ENCODE measurements at places on chromosomes 4 and X.

GRCh38 chr4:52877694-52878093 lies 15.6 kb downstream of the RASL11B start:
- DNase-seq, result no peak

DNA sequence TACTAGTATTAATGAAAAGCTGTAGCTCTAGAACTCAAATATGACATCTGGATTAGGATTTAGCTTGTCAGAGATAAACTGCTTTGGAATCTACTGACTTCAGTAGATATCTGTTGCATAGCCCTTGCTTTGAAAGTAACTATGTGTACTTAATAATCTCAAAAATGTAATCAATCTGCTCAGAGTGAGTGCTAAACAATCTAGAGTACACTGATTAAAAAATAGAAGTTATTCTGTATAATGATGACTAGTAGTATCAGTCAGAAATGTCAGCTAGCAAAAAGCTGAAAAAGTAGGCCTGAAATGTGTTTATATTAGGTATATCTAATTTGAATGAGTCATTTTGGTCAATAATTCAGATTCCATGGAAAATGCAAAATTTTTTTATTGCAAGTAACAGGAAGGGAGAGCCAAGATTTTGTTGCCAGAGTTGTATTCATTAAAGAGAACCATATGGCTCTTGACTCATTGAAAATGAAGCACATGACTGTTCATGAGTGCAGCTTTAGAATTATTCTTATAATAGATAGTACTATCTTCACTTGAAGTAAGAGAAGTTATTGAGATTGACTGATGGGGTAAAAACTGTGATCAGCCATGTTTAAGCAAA lies 20.0 kb downstream of the CLCN3 start:
- no peak for DNase-seq

DNA sequence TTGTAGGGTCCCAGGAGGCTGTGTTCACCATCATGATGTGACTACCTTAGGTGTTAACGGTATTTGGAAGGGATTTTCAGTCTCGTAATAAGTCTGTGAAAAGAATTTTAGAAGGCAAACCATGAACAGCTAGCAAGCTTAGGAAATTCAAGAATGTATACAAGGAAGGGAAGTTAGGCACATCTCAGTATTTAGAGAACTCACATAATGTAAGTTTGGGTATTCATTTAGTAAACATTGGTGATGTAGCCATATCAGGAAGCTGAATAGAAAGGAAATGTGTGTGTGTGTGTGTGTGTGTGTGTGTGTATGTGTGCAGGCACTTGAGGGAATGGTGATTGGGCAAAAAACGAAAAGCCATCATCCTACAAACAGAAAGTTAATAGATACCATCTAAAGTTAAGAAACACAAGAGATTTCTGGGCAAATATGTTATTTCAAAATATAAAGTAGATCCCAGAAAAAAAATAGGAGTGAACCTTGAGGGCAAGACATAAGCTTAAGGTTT lies 34.7 kb upstream of the PRKX start:
- no peak for DNase-seq

- no peak for DNase-seq
These were observed 149.6 kb downstream of the INPP4B start for GRCh38 chr4:142696334-142697122.

GRCh38 chr4:152807294-152807829 lies 27.6 kb downstream of the ARFIP1 start:
- peak; percentile 67 for DNase-seq

DNA sequence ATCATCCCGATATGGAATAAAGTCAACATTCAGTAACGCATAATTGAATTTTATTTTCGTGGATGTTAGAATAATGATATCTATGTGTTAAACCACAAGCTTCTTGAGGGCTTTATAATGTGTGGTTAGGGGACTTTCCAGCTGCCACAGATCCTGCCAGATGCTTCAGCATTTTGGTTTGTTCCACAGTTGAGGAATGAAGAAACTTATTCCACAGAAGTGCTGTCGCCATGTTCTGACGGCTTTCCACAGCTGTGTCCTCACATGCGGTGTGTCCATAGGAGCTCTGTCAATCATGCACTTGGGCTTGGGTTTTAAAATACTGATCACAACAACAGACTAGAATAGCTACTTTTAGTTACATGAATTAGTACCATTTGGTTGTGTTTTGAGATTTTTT lies 411.9 kb downstream of the TRIML1 start:
- DNase-seq, result no peak

- DNase-seq, result no peak
These were observed 92.7 kb downstream of the NAP1L3 start for GRCh38 chrX:93580634-93581033.

- no peak for DNase-seq
These were observed 23.4 kb upstream of the FAM9C start for GRCh38 chrX:13067773-13068172.

DNA sequence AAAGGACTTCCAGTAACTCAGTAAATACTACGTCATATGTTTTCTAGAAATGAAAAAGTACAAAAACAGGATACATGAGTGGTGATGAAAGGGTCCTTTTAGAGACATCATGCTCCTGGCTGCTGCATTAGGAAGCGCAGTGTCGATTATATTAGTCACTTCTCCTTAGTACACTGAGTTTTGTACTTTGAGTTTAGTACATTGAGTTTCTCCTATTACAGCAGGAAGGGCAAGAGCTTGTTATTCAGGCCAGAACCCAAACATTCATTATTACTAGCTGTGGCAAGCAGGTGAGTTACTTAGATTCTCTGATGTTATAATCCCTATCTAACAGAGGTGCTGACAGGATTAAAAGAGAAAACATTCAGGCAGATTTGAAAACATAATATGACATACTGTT lies 21.3 kb downstream of the RPGR start:
- DNase-seq, result no peak

DNA sequence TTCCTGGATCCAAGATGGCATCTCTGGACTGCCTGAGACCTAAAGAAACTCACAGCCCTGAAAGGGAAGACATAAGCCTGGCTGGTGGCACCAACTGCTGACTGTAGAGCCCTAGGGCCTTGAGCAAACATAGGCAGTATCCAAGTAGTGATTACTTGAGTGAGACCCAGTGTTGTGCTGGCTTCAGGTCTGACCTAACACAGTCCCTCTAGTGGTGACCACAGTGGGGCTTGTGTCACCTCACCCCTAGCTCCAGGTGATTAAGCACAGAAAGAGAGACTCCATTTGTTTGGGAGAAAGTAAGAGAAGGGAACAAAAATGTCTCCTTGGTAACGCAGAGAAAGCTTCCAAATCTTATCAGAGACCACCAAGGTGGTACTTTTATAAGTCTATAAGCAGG lies 496.3 kb upstream of the HTR2C start:
- no peak for DNase-seq
